ENCODE measurements at places on chromosomes 2 and 18. TPM values are rescaled to one million over a fixed set of nuclear protein-coding genes. Genes with fewer than 3 reads are reported as not detected.
A peak's percentile ranks its signal among the peaks of the same experiment; 100 is the strongest.

DNA sequence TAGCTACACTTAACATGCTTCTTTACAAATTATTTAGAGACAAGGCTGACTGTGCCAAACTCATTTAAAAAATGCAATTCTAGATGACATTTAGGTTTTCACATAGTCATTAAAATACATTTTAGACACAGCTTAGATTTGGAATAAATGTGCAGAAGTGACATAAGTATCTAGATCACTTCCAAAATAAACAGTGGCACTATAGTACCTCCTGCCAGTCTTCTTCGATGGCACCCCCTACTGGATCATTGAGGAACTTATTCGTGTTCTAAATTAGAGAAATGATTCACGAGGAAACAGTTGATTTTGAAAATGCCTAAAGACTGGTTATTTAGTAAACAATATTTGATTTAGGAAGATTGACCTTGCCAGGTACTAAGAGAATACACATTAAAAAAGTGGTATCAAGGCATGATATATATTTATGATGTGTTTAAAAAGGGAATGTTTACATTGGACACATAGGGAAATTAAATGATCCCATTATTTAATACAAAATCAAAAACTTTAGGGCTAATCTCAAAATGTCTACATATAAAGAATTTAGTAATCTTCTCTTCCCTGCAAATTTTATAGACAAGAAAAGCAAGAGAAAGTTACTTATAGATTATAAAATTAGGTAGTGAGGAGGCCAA, 323.9 kb downstream of the XIRP2 start:
- peak; percentile 10 for DNase-seq

TMEM182 gene
- total RNA-seq, result 5.2 TPM

DYSF gene
- 1.4 TPM for total RNA-seq

- no peak for DNase-seq
Observed at GRCh38 chr2:13109516-13109915, 392.8 kb downstream of the TRIB2 start.

DNA sequence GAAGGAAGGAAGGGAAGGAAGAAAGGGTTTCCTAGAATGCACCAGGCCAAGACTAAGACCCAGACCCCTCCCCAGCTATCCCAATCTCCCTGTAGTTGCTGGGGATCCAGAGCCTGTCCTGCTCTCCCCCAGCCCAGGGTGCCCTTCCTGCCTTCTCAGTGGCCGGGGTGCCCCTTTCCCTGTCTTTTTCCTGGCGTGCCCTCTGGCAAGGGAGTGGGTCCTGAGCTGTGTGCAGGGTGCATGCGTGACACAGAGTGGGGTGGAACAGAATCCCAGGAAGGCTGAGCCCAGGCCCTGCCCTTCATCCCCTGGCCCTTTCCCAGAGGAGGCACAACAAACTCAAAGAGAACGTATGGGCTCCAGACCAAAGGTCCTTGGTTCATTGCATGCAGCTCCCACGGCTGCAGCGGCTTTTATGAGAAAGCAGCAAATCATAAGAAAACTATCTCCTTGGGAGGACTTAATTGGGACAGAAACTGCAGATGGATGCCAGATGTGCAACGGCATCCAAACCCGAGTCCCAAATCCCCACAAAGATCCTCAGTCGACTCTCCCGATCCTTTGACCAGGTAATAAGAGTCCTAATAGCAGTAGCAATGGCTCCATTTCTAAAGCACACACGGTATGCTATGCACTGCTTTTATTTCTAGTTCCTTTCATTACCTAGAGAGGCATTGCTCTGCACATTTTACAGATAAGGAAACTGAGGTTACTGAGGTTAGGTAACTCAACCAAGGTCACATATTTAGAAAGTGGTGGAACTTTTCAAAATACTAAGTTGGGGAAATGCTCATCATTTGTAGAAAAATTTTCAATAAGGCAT, 12.7 kb upstream of the ARID5A start:
- DNase-seq, result no peak

DSG1 gene
- not detected for total RNA-seq

DNA sequence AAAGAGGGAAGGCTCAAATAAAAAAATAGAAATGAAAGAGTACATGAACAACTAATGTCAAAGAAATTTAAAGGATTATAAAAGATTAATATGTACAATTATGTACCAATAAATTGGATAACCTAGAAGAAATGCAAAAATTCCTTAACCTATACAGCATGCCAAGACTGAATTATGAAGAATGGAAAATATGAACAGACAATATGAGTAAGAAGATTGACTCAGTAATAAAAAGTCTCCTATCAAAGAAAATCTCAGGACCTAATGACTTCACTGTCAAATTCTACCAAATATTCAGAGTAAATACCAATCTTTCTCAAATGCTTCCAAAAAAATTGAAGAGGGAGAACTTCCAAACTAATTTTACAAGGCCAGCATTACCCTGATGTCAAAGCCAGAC, 120.2 kb upstream of the SPOPL start:
- no peak for DNase-seq

TMEM200C gene
- not detected for total RNA-seq

- DNase-seq, result peak; percentile 83
Observed at GRCh38 chr18:8615397-8616027, 6.3 kb downstream of the RAB12 start.

GMPPA gene
- 61.4 TPM for total RNA-seq

All from MG63 (cell line).